ENCODE measurements at places on chromosomes 12 and 14. TPM values are rescaled to one million over a fixed set of nuclear protein-coding genes. Genes with fewer than 3 reads are reported as not detected.

GRCh38 chr14:95123891-95124579 lies 33.3 kb downstream of the DICER1 start:
- ATAC-seq = no peak

The ENDOU gene
- total RNA-seq = 66.9 TPM

The FBLN5 gene
- total RNA-seq = 2.8 TPM

DNA sequence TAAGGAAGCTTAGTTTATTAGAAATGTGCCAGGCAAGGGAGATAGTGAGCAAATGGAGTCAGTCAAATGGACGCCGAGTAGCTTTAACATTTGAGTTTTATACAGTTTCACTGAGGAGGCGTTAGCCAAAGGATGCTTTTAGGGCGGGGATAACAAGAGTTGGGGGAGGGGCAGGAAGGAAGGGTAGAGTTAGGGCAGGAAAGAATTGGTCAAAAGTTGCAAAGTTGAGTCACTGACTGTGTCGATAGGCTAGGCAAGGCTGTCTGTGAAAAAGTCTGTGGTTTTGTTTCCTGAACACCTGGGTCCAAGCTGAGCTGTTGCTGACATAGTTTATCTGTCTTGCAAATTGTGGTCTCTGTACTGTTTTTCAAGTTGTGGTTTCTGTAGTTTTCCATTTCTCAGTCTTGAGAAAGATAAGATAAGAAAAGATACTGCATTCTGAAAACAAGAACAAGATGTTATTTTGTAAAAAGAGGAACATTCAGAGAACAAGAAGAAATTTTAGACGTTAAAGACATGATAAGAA lies 62.6 kb upstream of the RESF1 start:
- ATAC-seq = peak; percentile 94

The CD27 gene
- total RNA-seq = 0.40 TPM

The LRTM2 gene
- not detected for total RNA-seq

GRCh38 chr12:80924437-80924836 lies 13.3 kb downstream of the LIN7A start:
- ATAC-seq = no peak

The KCNA5 gene
- total RNA-seq = not detected

The RTL1 gene
- total RNA-seq = not detected

DNA sequence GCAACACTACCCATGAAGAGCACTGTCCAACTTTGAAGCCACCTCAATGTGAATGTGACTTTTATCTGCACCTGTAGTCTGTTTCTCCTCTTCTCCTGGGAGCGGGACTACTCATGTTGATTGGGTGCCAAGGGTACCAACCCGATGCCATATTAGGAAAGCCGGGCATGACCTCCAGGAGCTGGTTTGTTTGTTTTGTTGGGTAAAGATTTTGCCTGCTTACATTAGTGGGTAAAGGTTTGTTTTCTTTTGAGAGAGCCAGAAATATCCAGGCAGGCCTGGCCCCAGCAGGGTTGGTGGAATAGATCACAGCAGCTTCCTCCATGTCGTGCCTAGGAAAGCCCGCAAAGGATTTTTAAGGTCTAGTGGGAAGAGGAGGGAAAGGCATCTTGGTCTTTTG lies 19.7 kb upstream of the ITPK1 start:
- no peak for ATAC-seq

The LHX5 gene
- total RNA-seq = not detected

GRCh38 chr12:44848703-44849085 lies 27.4 kb downstream of the NELL2 start:
- ATAC-seq = no peak

The HOXC11 gene
- 0.08 TPM for total RNA-seq

- ATAC-seq = no peak
Observed at GRCh38 chr12:15928346-15928745, 17.2 kb downstream of the DERA start.

- no peak for ATAC-seq
Observed at GRCh38 chr12:45077251-45077650, 26.4 kb upstream of the DBX2 start.

The BCL2L14 gene
- total RNA-seq = 0.24 TPM

DNA sequence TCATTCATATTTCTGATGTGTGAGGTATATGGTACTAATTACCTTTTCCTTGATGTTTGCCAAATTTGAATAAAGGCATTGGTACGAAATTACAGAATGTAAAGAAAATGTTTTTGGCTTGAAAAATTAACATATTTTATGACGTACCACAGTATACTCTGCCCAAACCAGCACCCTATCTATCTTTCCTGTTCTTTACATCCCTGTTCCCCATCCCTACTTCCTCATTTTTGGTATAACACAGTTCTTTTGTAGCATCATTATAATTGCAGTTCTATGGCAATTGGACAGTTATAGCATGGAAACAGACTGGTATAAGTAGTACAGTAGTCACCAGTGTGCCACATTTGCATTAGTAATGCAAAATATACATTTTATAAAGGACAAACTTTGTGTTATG lies 7.0 kb upstream of the CCT2 start:
- no peak for ATAC-seq

DNA sequence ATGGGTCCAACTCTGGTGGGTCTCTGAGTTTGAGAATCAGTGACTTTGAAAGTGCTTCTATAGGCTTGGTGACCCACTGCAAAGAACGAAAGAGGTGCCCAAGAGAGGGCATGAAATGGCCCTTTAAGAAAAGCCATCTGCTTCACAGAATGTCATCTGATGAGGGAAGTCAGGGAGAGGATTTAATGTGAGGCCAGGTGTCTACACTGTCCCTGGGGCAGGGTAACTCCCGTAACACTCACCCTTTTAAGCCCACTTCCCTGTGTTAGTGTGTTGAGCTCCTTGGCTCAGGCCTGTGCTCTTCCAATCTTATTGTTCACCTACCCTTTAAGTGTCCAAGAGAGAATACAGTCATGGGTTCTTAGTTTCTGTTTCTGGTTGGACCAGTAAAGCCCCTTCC lies 16.4 kb upstream of the SRSF5 start:
- ATAC-seq = peak; percentile 44

DNA sequence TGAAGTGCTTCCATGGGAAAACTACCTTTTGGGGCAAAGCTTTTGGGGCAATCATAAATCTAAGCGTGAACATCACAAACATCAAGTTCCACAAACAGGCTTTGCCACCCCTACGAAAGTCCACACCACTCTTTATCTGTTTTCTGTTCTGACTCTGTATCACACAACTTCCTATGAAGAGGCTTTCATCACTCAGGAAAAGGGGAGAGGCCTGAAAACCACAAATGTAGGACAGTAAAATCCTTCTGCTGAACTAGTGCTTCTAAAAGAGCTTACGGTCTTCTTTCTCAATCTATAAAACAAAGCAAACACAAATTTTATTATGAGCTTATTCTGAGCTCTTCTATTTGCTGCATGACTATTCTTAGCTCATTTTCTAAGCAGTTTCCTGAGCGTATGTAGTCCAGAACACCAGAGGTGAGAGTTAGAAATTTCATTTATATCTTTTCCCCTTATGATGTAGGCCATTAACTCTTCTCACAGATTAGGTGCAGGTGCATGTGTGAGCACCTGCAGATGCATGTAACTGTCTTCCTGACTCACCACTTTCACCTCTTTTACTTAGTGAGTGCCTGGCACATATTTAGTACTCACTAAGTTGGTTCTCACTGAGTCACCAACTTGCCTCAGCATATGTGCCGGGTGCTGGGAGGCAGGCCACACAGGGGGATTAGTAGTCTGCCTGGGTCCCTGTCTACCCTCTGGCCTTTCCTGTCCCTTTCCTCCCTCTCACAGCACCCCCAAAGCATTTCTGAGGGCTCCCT lies 32.9 kb upstream of the SYCP3 start:
- ATAC-seq = peak; percentile 72

- ATAC-seq = no peak
Observed at GRCh38 chr14:81890020-81890419, 356.4 kb upstream of the SEL1L start.

The ACVRL1 gene
- total RNA-seq = 4.9 TPM
